Right kidney (tissue), 9 donors: ENCODE measurements at places on chromosomes 2 and 18.

GRCh38 chr2:84919885-84920580 lies 14.6 kb downstream of the TMSB10 start:
- no peak for DNase-seq

DNA sequence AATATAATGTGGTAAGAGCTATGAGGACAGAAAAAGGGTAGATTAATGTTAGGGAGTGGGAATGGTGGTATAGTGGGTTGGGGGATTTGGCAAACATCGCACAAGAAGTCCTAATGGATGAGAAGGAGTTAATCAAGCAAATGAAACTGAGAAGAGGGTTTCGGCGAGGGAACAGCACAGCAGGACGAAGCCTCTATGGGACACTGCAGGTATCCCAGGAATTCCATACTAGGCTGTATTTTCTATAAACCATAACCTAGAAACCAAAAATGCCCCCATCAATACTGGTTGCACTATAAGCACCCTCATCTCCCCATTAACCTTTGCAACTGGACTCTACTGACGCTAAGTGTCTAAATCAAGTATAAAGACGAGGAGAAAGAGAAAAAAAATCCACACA lies 10.3 kb downstream of the WDFY1 start:
- no peak for DNase-seq

- no peak for DNase-seq
These were observed 181.3 kb downstream of the INSIG2 start for GRCh38 chr2:118269408-118270051.

GRCh38 chr2:11513319-11513718 lies 20.5 kb upstream of the GREB1 start:
- DNase-seq = no peak

GRCh38 chr2:33077844-33078243 lies 131.1 kb downstream of the LTBP1 start:
- DNase-seq = no peak

DNA sequence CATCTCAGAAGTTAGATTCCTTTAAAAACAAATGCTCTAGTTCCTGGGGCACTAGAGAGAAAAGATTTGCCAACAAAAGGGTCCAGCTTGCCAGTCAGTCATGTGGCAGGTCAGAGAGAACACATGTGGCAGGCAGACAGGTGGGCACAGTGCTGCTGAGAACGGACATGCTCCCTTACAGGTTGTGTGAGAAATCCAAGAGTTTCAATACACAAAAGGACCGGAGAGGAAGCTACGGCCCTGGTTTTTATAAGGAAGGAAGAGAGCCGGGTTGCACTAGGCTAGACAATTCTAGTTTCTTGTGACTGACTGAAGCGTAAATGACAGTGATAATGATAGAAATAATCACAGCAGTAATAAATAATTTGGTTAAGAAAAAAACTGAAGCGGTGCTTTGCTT lies 18.3 kb downstream of the CDC42EP3 start:
- DNase-seq = no peak

DNA sequence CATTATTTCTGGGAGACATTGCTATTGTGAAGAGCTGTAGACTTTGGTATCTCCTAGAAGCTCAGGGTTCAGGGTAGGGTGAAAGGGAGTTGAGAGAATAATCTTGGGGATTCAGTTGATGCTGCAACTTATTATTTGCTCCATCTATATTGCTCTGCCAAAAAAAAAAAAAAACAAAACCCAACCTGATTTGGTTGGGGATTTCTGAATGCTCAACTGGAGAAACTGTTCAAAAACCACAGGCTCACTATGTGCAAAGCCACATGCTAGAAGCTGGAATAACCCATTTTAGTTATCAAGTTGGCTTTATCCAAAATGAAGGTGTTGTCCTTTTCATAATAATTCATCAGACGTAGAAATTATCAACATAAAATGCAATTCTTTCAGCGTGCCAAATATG lies 309.1 kb downstream of the TGIF1 start:
- no peak for DNase-seq
